ENCODE measurements at places on chromosomes 5 and 9. TPM values are rescaled to one million over a fixed set of nuclear protein-coding genes. Genes with fewer than 3 reads are reported as not detected.

DNA sequence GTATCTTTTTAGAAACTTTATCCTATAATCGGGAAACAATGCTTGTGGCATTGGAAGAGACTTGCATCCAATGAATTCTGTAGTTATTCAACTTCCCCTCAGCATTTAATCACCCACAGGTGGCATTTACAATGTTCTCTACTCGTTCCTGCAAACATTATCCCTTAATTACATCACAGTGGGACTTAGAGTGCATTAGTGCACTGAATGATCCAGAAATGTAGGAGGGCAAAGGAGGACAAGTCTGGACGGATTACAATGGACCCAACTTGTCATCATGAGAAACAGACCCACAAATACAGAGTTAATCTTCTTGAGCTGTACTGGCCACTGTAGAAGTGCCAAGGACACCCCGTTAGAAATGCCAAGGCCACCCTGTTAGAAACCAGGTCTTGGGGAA lies 129.1 kb downstream of the DOCK8 start:
- H3K27ac ChIP-seq, result no peak overlapping the region
- DNase-seq, result no peak
- H3K4me1 ChIP-seq, result peaks cover 6% of the 10 kb centered on the region
- H3K27me3 ChIP-seq, result no peaks in the 10 kb centered on the region
- H3K4me3 ChIP-seq, result no peak overlapping the region

DNA sequence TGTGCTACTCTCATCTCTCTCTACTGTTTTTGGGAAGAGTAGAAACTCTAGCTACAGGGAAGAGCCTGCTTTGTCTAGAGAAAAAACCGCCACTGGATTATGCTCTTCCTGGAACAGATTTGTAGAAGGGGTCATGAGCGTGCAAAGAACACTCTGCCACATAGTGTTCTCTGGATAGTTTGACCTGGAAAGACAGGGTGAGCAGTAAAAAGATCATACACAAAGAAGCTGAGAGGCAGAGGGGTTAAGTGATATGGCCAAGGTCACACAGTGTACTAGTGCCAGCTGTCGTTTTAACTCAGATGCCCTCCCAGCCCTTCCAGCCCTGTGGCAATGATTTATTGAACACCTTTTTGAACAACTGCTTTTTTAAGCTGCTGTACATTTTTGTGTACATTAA lies 182.2 kb downstream of the NNT start:
- H3K4me1 ChIP-seq, result no peaks in the 10 kb centered on the region
- H3K4me3 ChIP-seq, result no peak overlapping the region
- no peak overlapping the region for H3K27ac ChIP-seq
- no peaks in the 10 kb centered on the region for H3K36me3 ChIP-seq
- DNase-seq, result no peak
- peaks cover 3% of the 10 kb centered on the region for H3K27me3 ChIP-seq

DNA sequence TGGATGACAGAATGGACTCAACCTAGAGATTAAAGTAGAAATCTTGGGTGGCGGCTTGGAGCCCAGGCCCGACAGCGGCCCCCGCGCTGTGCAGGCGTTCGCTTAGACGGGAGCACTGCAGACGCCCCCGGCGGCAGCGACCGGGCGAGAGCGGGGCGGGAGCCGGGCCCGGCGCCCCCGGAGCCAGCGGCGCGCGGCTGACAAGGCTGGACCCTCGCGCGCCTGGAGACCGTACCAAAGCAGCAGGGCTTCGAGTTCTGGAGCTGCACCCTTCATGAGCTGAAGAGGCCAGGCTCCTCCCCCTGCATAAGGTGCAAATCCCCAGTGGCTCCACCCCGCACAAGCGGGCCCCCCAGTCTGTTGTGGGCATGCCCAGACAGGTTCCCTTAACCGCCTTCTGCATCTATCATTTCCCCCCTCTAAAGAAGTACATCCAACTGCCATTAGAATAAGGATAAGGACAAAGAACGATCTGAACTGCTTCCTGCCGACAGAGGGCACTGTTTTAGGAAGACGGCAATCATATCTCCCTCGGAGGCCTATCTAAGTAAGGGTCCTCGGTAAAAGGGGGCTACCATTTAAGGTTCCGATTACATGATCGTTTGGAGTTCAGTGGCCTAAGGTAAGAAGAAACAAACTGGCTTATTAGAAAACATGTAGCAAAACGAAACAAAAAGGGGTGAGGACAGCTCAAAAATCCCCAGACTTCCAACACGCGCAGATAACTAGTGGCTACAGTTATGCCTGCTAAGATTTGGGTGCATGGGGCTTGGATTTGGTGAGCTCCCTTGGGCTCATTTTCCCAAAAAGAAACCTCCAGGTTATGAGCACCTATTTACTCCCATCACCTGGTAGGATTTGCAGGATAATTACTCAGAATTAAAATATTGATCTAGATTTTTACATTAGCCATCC lies 66.3 kb downstream of the RGMB start:
- no peaks in the 10 kb centered on the region for H3K27me3 ChIP-seq
- H3K27ac ChIP-seq, result peak overlapping the region; percentile 51
- no peaks in the 10 kb centered on the region for H3K36me3 ChIP-seq
- peak; percentile 36 for DNase-seq
- peak overlapping the region; percentile 44 for H3K4me3 ChIP-seq
- H3K4me1 ChIP-seq, result peaks cover 2% of the 10 kb centered on the region

GRCh38 chr5:181203093-181203711 lies 1.8 kb downstream of the TRIM7 start:
- no peak overlapping the region for H3K27ac ChIP-seq
- H3K27me3 ChIP-seq, result peaks cover 39% of the 10 kb centered on the region
- H3K4me3 ChIP-seq, result no peak overlapping the region
- peaks cover 2% of the 10 kb centered on the region for H3K36me3 ChIP-seq
- peaks cover 27% of the 10 kb centered on the region for H3K4me1 ChIP-seq

GRCh38 chr9:134488331-134489280 lies 153.0 kb upstream of the COL5A1 start:
- no peaks in the 10 kb centered on the region for H3K36me3 ChIP-seq
- no peak overlapping the region for H3K4me3 ChIP-seq
- no peaks in the 10 kb centered on the region for H3K4me1 ChIP-seq
- no peak overlapping the region for H3K27ac ChIP-seq

GRCh38 chr9:37978481-37978864 lies 74.5 kb upstream of the SLC25A51 start:
- no peak for DNase-seq
- H3K27me3 ChIP-seq, result peaks cover 2% of the 10 kb centered on the region
- H3K27ac ChIP-seq, result no peak overlapping the region
- no peak overlapping the region for H3K4me3 ChIP-seq
- H3K36me3 ChIP-seq, result no peaks in the 10 kb centered on the region
- H3K4me1 ChIP-seq, result no peaks in the 10 kb centered on the region

GRCh38 chr9:99489060-99489413 lies 267.0 kb downstream of the SEC61B start:
- H3K27me3 ChIP-seq, result peaks cover 14% of the 10 kb centered on the region
- peaks cover 7% of the 10 kb centered on the region for H3K4me1 ChIP-seq
- H3K36me3 ChIP-seq, result no peaks in the 10 kb centered on the region
- H3K4me3 ChIP-seq, result no peak overlapping the region

DNA sequence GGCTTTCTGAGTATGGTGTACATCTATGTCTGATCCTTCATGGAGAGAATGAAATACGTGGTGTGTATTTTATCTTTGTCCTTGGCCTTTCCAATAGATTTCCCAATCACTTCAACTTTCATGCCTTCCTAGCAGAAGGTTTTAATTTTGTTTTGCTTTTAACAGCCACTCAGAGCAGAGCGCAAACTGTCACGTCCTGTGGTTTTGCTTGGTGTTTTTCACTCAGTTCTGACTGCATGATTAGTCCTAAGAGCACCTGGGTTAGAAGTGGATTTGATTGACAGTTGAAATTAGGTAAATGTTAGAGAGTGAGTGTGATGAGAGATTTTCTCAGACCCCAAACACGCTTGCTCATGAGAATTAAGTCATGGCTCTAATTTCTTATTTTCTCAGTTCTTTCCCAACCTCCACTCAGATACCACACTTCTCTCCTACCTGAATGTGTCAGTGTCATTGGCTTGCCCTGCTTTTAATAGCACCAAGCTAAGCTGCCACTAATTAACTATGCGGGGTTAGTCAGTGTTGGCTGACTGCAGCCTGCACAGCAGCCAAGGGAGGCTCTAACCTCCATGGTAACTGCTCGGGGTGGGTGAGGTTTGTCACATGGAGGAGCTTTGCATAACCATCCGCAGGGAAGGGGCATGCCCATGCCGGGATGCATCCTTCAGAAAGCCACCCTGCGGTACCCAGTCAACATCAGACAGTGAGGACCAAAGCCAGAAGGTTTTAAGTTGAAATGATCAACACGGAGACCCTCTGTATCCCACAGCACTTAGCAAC lies 173.4 kb downstream of the NR3C1 start:
- DNase-seq, result peak; percentile 39
- H3K4me3 ChIP-seq, result peak overlapping the region; percentile 71
- peak overlapping the region; percentile 87 for H3K27ac ChIP-seq
- no peaks in the 10 kb centered on the region for H3K27me3 ChIP-seq
- peaks cover 29% of the 10 kb centered on the region for H3K4me1 ChIP-seq

- H3K4me1 ChIP-seq, result peaks cover 21% of the 10 kb centered on the region
- no peak overlapping the region for H3K4me3 ChIP-seq
- no peak for DNase-seq
- H3K36me3 ChIP-seq, result peaks cover 9% of the 10 kb centered on the region
- H3K27ac ChIP-seq, result no peak overlapping the region
These were observed 2.8 kb downstream of the TICAM2 start for GRCh38 chr5:115599502-115599901.

GRCh38 chr5:173855162-173855994 lies 32.8 kb upstream of the CPEB4 start:
- peaks cover 4% of the 10 kb centered on the region for H3K4me1 ChIP-seq
- no peak for DNase-seq
- H3K4me3 ChIP-seq, result no peak overlapping the region
- no peak overlapping the region for H3K27ac ChIP-seq
- H3K36me3 ChIP-seq, result no peaks in the 10 kb centered on the region

DNA sequence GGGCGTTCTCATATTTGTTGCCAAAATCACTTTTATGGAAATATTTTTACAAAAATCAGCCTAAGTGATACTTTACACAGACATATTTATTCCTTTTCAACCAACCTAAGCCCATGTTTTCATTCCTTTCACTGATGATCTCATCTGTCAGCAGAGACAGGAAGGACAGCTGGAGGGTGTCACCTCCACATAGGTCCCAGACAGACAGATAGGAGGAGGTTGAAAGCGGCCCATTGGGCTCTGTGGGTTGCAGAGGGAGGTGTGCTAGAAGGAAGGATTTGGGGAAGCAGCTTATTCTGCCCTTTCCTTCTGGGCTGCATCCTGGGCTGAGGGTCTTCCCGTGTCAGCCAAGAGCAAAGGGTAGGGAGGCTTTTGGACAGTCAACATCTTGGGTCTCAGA lies 26.0 kb upstream of the SEMA4D start:
- H3K4me1 ChIP-seq, result peaks cover 80% of the 10 kb centered on the region
- peak overlapping the region; percentile 98 for H3K27ac ChIP-seq
- peak overlapping the region; percentile 59 for H3K4me3 ChIP-seq
- no peak for DNase-seq
- peaks cover 17% of the 10 kb centered on the region for H3K36me3 ChIP-seq

DNA sequence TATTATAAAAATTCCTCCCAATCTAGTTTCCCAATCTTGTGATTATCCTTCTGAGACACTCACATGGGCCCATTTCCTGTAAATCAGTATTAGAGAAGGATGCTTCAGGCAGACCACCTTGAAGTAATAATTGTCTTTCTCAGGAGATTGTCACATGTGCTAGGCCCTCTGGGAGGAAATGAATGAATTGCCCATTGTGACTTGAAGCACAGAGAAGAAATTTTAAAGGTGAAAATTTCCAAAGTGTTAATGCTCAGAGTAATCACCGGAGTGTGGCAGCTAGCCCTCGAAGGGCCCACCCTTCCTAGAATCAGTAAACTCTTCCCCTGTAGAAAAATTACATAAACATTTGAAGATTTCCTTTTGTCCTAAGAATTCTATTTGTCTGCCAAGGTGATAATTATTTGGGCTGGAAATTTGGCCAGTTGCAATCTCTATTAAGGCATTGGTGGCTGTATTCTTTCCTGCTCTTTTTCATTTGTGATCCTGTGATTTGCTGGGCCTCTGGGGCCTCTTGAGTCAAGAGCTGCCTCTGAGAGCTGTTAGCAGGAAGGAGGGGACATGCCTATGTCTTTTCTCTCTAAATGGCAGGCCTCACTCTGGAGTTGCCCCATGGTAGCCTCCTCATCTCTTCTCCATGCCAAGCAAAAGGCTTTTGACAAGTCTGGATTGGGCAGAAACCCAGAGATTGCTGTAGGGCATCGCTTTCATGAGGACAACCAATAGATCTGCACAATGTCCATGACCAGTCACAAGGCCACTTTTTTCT lies 371.5 kb upstream of the ACTBL2 start:
- DNase-seq, result no peak
- no peak overlapping the region for H3K27ac ChIP-seq
- H3K36me3 ChIP-seq, result no peaks in the 10 kb centered on the region

DNA sequence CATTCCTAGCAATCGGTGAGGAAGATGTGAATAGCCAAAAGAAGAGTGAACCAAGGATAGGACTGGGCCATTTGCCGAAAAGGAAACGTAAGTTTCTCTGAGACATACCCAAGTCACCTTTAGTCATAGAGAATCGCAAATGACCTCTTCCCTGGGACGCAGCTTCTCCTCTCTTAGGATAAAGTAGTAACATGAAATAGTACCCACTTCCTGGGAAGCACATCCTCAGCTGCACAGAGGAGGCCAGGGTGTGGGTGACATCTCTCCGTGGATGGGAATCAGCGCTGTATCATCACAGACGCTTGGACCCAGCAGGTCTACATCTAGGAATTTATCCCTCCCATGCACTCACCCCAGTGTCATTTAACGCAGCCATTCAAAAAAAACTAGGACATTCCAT lies 120.9 kb upstream of the PHYKPL start:
- peaks cover 13% of the 10 kb centered on the region for H3K27me3 ChIP-seq
- no peaks in the 10 kb centered on the region for H3K36me3 ChIP-seq
- no peak overlapping the region for H3K4me3 ChIP-seq
- no peak for DNase-seq
- peaks cover 7% of the 10 kb centered on the region for H3K4me1 ChIP-seq

DNA sequence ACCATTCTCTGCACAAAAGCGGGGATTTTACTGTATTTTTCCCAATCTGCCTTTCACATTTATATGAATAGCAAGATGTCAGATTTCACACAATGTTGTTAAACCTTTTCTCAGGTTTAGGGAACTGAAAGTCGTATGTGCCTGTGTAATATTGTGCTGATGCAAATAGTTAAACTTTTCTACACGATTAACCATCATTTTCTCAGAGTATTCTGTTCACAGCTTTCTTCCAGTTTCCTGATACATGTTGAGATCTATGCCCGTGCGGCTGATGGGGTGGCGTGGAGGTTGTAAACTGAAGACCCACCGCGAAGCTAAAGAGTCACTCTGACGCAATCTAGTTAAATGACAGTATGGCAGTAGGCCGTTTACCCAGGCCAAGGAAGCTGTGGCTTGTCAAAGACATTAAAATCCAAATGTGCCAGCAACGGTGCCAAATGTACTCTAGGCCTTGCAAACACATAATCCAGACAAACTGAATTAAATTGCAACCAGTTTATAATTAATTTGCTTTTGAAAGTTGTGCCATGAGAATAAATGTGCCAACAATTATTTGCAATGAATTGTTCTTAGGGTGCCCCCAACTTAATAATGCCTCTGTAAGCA lies 145.7 kb downstream of the EBF1 start:
- no peak for DNase-seq
- no peak overlapping the region for H3K27ac ChIP-seq
- no peaks in the 10 kb centered on the region for H3K36me3 ChIP-seq
- H3K4me3 ChIP-seq, result no peak overlapping the region
- H3K27me3 ChIP-seq, result no peaks in the 10 kb centered on the region

Gene NDOR1
- total RNA-seq, result 39.8 TPM

Gene INSL6
- total RNA-seq, result not detected

Gene MLANA
- not detected for total RNA-seq

Gene AP3S1
- 82.6 TPM for total RNA-seq

Gene HMCN2
- total RNA-seq, result not detected

Gene NMUR2
- not detected for total RNA-seq

Gene SPINK13
- not detected for total RNA-seq

Gene CER1
- not detected for total RNA-seq

Gene PCDHB7
- total RNA-seq, result not detected

Gene HEMGN
- 0.47 TPM for total RNA-seq
